Activated T-cell treated with anti-CD3 and anti-CD28 coated beads for 1 hour (primary cell): ENCODE measurements at places on chromosomes 3 and 15.

GRCh38 chr3:65778968-65779367 lies 259.8 kb downstream of the MAGI1 start:
- DNase-seq = no peak

DNA sequence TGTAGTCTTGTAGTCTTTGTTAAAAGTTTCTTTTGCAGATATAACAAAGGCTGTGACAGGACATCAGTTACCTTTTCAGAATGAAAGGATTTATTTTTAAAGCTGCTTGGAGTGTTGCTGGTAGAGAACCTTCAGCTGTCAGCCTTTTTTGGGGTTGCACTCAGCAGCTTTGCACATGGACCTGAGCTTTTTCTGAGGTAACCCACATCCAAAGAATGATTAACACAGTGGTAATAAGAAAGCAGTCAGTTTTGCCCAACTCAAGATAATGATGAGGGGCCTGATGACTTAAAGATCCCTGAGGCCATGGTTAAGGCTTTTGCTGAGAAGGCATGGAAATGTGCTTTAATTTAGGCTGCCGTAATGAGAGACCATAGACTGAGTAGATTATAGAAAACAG lies 1042.7 kb downstream of the PLOD2 start:
- no peak for DNase-seq

GRCh38 chr15:69979262-69979661 lies 118.5 kb downstream of the TLE3 start:
- no peak for DNase-seq

DNA sequence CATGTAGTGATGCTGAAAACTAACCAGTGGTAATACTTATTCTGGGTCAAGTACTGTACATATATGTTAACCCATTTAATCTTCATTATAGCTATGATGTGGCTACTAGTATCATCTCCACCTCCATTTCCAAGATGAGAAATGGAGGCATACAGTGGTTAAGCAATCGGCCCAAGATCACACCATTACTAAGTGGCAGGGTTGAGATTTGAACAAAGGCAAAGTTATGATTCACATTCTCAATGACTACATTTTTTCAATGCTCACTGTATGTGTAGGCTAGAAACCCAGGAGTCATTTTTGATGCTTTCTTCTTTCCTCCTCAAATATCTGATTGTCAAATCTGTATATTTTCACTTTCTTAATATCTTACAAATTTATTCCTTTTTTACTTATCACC lies 30.2 kb downstream of the ABI3BP start:
- DNase-seq = no peak

GRCh38 chr3:154169796-154170110 lies 48.6 kb downstream of the ARHGEF26 start:
- no peak for DNase-seq

GRCh38 chr3:16365491-16366128 lies 100.6 kb downstream of the OXNAD1 start:
- no peak for DNase-seq

DNA sequence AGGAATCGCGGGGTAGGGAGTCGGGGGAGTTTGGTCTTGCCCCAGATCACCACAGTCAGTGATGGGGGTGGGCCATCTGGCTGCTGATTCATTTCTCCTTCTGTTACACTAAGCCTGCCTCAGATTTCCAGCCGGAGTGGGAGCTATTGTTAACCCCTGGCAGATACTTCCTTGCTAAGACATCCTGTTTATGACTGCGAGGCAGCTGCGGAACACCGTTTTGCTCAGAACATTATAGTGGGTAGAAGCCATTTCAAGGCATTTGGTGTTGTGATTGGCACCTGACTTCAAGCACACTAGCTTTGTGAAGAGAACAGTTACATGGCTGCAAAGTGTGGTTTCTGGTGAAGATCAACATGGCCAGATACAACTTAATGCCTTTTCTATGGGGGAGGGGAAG lies 73.8 kb downstream of the FLNB start:
- DNase-seq = no peak

DNA sequence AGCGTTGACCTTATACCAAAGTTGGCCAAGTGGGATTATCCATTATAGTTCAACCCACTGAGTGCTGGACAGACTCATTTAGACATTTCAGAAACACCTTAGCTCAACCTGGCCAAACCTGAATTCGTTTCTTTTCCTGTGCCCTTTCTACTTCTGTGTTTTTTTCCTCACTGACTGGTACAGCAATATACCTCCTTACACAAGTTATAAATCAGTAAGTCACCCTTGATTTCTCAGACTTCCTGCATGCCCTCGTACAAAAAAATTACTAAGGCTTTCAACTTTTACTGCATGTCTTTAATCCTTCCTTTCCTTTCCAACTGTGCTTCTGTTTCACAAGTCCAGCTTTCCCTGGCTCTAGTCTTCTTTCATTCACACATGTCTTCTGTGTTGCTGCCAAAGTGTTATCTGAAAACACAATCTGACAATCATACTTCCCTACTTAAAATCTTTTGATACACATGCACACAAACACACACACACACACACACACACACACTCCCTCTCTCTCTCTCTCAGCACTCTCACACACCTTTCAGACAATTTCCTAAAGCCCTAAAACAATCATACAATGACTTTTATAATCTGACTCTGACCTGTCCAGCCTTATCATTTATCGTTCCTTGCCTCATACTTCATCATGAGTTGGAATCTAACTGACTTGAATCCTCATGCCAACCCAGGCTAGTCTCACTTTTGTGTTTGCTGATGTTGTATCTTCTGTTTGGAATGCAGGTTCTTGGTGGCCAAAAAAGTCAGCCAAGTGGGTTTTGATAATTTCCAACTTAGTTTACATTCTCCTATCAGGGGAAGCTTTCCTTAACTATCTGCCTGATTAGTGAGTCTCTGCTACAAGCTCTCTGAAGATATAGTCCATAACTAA lies 436.4 kb downstream of the NAALADL2 start:
- DNase-seq = no peak

DNA sequence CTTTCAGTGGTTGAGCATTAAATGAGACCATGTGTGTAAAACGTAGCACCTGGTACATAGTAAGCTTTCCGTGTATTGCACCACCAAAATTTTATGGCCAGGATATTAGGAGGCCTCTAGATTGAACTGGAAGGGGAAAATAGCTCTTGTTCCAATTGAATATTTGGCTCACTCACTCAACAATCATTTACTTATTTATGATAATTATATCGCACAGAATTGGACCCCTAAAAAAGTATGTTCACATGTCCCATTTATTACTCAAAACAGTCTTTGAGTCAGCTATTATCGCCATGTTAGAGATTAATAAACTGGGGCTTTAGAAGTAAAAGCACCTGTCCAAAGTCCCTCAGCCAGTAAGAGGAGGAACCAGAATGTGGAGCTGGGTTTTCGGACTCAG lies 5.1 kb upstream of the TTLL3 start:
- no peak for DNase-seq
